ENCODE measurements at places on chromosomes 5 and 9.

DNA sequence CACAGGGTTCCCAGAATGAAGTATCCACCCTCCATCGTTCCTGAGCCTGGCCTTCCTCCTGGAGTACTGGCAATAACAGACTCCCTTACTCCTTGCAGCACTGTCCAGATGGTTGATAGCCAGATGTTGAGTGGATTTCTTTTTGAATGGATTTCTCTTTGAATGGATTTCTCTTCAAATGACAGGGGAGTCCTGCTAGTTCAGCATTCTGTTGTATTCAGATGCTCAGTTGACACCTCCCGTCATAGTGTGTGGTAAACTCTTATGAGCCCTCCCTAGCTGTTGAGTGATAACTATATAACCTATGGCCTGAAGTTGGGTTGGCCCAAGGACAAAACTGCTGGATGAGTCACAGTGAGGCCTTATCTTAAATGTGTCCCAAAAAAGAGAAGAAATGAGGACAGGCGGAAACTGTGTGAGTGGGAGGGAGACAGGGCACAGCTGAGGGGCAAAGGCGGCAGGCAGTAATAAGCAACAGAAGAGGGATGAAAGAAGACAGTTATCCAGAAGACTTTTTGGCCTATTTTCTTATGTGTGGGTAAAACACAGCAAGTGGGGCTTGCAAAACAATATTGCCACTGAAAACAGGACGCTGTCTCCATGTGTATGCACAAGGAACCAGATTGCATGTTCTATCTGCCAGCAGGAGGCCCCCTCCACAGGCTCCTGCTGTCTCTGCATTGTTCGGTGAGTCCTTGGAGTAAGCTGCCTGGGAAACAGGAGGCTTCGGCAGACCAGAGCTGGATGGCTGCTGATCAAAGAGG, 209.5 kb upstream of the S1PR3 start:
- no peak for DNase-seq

DNA sequence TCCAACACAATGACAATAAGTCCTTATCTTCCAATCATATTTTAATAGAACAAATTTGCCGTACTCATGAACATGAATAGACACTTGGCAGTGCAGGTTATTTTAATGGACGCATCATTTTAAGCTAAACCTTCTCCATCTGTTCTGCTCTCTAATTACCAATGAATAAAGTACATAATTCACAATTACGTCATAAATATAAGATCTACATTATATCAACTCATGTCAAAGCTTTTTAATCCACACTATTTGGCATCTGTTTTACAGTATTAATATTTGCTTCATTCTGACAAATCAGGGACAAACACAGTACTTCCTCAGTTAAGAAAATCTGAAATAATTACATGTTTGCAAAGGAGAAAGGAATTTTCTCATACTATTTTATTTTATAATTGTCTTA, 344.1 kb upstream of the DMAC1 start:
- peak; percentile 57 for DNase-seq

- no peak for DNase-seq
These were observed 85.4 kb downstream of the PCSK1 start for GRCh38 chr5:96347502-96348292.

DNA sequence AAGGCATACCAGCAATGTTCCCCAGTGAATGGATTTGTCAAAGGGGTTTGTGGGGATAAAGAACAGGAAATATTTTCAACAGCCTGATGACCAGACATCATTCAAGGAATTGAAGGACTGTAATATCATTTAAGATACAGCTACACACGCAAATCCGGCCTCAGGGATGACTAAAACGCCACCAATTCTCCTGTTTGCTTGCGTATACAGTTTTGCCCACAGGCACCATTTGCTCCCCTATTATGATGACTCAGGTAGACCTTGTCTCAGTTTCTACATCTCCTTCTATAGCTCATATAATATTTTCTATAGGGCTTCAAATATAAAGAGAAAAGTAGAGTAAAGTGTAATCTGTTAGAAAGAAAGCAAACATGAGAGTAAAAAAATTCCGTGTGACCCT, 29.7 kb upstream of the ITGA1 start:
- DNase-seq = no peak

GRCh38 chr9:11757408-11757807, 935.8 kb upstream of the TYRP1 start:
- no peak for DNase-seq

DNA sequence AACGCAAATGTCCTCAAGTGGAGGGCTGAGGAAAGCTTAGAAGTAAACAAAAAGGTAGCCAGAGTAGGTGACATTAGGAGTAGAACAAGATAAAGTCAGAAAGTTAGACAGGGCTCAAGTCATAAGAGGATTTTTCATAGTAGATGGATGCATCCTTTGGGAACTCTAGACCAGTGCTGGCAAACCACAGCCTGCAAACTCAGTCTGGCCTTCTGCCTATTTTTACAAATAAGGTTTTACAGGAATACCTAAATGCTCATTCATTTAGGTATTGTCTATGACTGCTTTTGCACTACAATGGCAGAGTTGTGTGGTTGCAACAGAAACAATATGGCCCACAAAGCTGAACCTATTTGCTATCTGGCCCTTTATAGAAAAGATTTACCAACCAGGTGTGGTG, 116.0 kb upstream of the HMHB1 start:
- no peak for DNase-seq

DNA sequence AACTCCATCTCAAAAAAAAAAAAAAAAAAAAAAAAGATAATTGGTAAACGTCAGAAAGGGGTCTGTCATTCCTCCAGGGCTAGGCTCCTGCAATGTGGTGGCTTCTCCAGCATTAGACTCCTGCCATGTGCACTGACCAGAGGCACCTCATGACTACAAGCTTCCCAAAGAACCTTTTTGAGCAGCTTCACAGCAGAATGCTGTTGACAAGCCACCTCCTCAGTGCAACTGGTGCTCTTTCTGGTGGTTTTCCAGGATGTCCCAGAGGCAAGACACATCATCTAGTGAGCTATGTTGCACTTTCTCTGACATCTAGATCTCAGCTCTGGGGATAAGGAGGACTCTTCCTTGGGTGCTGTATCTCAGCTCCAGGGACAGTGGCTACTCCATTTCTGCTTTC, 11.6 kb downstream of the RPL37 start:
- DNase-seq = no peak

GRCh38 chr9:114005371-114006154, 72.5 kb downstream of the AMBP start:
- no peak for DNase-seq

- DNase-seq = no peak
These were observed 18.0 kb downstream of the ITGA2 start for GRCh38 chr5:53006911-53007890.

GRCh38 chr5:74035521-74035937, 409.5 kb downstream of the ARHGEF28 start:
- DNase-seq = peak; percentile 54

GRCh38 chr9:15332939-15333338, 25.9 kb upstream of the TTC39B start:
- no peak for DNase-seq

DNA sequence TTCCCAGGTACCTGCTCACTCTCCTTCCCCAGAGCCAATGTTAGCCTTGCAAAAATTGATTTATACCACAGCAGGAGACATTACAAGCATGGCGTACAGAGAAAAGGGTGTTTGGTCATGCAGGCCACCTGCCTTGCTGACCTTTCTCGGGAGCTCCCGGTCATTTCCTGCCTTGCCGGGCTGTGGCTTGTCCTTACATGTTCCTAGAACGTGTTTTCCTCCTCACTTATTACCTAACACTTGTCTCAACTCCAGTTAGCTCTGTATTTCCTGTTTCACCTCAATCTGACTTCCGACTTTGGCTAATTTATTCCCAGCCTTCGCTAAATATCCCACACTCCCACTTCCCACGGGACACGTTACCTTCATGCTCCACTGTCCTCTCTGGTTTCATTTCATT, 282.5 kb downstream of the ICE1 start:
- DNase-seq = no peak

DNA sequence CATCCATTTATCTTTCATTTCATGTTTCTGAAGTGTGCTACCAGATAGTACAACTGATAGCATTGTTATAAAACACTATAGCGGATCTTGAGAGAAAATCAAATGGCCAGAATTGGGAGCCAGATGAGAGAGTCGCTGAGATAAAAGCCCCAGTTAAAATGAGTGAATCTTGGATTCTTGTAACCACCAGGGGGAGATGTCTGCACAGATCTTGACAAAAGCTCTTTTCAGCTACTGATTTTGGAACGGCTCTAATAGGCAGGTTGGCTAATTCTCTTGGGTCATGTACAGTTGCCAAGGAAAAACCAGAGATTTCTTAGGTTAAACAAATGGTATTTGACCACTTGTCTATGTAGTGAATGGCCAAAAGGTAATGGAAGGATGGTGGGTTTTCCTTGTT, 21.7 kb downstream of the F2RL2 start:
- DNase-seq = peak; percentile 47

DNA sequence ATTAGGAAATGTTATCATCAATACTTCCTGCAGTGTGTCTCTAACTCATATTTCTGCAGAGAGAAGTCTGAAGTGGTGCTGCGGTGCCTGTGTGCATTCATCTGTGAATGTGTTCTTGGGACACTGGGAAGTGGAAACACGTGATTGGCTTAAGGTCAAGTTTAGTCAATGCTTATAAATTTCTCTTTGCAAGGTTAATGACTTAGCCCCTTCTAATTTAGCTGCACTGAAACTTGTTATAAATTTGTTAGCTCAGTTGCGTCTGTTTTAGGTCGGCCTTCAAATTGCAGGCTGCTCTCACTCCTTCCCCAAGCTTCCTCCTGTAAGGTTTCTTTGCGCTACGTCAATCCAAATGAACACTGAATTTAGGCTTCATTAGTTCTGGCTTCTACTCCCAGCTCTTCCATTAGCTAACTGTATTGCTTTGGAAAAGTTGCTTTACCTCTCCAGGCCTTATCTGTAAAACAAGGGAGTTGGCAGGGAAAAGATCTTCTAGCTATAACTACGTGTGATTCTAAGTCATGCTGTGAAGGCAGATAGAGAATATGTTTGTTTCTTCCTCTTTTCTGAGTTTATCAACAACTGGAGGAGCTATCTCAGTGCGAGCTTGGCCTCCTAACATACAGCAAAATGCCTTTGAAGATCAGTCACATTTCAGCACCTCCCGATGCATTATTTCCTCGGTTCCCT, 341.8 kb downstream of the NFIB start:
- DNase-seq = peak; percentile 75

DNA sequence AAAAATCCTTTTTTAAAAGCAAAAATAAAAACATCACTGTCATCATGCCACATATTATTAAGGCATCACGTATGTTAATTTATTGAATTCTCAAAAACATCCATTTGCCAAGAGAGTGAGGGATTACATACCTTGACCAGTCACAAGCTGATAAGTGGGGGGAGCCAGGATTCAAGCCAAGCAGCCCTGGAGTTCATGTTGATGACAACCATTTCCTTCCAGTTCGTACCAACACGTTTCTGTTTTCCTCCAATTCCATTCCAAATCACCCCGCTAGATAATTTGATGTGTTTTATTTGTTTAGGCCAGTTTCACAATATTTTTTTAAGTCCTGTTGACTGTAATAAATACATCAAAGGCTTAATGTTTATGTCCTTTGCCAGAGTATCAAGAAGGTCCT, 53.0 kb downstream of the SLC1A3 start:
- no peak for DNase-seq

- no peak for DNase-seq
These were observed 51.4 kb upstream of the TJP2 start for GRCh38 chr9:69122549-69123141.

GRCh38 chr9:106102821-106103220, 408.5 kb downstream of the TMEM38B start:
- no peak for DNase-seq

DNA sequence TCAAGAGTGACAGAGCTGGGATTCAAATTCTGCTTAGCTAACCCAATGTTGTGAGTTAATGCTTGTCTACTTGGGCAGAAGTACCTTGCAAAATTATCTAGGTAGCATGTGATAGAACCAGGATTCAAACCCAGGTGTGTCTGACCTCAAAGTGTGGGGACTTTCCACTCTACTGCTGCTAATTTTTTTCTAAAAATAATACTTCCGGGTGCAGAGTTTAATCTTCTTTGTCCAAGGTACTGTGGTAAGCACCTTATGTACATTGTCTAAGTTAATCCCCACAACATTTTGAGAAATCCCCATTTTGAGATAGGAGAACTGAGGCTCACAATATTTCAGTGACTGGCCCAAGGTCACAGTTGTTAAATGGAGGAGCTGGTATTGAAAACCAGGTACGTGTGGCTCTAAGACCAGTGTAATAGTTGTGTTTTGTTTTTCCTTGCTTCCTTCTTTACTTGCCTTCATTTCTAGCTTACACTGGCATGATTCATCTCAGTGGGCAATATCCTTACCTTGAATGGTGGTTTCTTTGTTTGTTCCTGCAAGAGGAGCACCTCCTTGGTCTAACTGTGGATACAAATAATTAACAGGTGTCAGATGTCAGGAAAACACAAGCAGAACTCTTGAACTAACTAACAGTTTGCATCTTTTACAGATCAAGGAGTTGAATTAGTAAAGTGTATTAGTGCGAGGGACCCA, 7.5 kb downstream of the ALDOB start:
- DNase-seq = no peak

- no peak for DNase-seq
These were observed 170.4 kb upstream of the RAI14 start for GRCh38 chr5:34485768-34486030.

DNA sequence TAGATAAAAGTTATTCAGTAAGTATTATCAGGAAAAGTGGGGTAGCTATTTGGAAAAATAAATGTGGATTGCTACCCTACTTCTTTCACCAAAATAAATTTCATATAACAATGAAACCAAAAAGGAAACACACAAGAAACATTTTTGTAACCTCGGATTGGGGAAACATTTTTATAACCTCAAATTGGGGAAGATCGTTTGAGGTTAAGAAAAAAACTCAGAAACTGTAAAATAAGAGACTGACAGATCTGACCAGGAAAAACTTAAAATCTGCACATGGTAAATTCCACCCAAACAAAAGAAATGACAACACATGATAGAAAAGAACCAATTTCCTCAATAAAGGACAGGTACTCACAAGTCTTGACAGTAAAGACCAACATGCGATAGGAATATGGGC, 13.5 kb downstream of the EFCAB9 start:
- no peak for DNase-seq

DNA sequence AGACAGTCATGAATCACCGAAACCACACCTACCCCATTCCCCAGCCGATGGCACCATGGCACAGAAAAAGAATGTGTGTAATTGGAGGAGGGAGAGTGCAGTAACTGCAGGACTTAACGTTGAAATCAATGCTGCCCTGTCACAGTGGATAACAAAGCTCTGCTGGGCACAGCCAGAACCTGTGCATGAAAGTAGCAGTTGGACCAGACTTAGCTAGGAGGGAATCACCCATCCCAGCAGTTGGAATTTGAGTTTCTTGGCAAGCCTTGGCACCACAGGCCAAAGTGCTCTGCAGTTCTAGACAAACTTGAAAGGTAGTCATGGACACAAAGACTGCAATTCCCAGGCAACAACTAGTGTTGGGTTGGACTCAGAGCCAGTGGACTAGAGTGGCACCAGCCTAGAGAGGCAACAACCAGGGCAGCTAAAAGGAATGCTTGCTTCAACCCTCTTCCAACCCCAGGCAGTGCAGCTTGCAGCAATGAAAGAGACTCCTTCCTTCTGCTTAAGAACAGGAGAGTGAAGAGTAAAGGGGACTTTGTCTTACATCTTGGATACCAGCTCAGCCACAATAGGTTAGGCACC, 19.1 kb downstream of the TMEM232 start:
- no peak for DNase-seq

GRCh38 chr9:92654481-92655301, 15.2 kb downstream of the IPPK start:
- no peak for DNase-seq

GRCh38 chr9:95018099-95018936, 291.8 kb downstream of the AOPEP start:
- DNase-seq = no peak

Data from NCI-H446 (cell line).